8988T (cell line): ENCODE measurements at places on chromosomes 6 and 20.

GRCh38 chr6:35477028-35477427 lies 8.8 kb downstream of the RPL10A start:
- DNase-seq, result no peak

GRCh38 chr20:9160331-9160730 lies 91.4 kb downstream of the PLCB4 start:
- no peak for DNase-seq

- DNase-seq, result no peak
These were observed 224.0 kb upstream of the GMDS start for GRCh38 chr6:2469428-2469827.

GRCh38 chr6:143400258-143401067 lies 50.0 kb downstream of the ADAT2 start:
- no peak for DNase-seq

DNA sequence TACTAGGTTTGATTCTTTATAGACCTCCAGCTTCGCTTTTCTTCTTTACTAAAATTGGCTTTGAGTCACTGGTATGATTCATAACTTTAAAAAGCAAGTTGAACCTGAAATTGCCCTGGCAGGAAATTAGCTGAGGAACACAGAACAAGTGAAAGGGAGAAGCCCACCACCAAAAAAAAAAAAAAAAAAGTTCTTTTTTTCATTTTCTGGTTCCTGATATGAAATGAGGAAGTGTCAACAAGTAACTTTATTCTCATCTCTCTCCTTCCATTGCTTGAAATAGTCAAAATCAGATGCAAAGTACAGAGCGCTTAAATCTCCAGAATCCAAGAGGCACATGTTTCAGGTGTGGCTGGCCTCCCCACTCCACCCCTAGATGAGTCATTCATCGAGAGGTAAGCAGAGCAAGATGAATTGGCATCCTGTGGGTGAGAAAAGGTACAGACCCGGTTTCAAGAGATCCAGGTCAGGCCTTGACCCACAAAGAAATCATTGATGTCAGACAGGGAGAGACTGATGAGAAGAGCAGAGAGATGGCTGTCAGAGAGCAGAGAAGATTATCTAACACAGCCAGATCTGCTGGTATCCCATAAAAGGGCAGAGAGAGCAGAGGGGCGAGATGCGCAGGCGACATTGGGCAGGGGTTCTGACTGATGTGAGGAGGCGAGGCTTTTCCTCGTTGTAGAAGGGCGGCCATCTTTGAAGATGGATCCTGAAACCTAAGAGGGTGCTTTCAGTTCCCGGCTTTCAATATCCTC lies 54.8 kb upstream of the MBOAT1 start:
- DNase-seq, result no peak

DNA sequence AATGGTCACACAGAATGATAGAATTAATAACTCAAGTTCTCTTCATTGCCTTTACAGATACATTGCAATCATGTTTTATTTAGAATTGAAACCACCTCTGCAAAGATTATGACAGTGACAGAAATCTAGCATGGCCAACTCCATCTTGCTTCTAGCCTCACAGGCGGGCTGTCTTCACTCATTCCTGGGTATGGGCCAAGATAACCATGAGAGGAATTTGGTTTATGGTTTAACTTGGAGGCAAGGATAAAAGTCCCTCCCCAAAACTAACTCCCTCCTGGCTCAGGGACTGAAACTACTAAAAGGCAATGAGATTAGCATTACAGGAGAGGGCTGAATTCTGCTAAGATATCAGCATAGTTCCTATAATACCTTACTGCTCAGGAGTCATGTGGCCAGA lies 95.2 kb upstream of the CST7 start:
- no peak for DNase-seq

DNA sequence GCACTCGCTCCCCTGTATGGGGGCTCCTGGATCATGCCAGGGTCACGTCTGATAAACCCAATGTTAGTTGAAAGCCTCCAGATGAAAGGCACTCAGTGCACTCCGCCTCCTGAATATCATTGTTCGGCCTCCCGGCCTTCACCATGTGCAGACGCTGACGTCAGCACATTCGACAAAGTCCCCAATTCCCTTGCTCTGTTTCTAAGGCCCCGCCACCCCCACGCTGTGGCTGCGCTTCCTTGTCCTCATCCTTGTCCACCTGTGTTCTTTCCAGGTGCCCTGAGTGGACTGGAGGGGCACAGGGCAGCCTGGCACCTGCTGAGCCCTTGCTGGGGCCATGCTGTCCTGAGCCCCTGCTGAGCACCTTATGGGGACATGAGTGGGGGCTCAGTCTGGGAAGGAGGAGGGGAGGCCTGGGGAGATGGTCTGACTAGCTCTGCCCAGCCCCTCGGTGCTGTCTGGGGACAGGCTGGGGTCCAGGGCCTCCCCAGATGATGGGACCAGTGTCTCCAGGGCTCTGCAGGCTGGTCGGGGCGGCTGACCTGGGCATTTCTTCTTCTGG lies 9.8 kb upstream of the BHLHE23 start:
- no peak for DNase-seq

GRCh38 chr20:47862574-47863240 lies 77.4 kb upstream of the SULF2 start:
- no peak for DNase-seq

DNA sequence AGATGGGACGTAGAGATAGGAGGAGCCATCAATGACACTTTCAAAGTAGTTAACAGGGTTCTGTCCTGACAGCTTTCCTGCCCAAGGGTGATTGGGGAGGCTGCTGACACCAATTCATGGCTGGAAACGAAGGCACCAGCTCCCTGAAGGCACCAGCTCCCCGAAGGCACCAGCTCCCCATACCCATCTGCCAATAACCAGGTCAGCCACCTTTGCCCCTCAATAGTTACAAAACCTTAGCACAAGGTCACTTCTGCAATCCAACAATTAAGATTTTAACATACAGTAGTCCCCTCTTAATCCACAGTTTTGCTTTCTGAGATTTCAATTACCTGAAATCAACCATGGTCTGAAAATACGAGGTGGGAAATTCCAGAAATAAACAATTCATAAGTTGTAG lies 51.7 kb downstream of the ELOVL5 start:
- no peak for DNase-seq

DNA sequence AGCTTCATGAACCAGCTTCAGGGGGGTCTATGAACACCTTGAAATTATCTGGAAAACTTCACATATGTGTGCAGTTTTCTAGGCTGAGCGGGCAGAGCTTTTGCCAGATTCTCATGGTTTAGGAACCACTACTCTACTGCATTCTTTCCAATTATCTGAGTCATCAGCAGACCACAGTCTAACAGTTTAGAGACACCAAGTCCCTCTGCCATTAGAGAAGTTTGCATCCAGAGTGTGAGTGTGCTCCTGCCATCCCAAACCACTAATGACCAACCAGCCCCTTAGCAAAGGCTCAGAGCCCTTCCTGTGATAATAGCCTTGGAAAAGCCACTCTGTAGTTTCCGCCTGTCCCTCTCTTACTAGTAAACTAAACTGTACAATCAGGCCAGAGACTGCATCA lies 96.8 kb downstream of the PHACTR1 start:
- DNase-seq, result no peak

- DNase-seq, result peak; percentile 45
These were observed 27.2 kb downstream of the UBE2V1 start for GRCh38 chr20:50085481-50086365.

GRCh38 chr6:23202207-23202606 lies 632.8 kb downstream of the HDGFL1 start:
- DNase-seq, result no peak

DNA sequence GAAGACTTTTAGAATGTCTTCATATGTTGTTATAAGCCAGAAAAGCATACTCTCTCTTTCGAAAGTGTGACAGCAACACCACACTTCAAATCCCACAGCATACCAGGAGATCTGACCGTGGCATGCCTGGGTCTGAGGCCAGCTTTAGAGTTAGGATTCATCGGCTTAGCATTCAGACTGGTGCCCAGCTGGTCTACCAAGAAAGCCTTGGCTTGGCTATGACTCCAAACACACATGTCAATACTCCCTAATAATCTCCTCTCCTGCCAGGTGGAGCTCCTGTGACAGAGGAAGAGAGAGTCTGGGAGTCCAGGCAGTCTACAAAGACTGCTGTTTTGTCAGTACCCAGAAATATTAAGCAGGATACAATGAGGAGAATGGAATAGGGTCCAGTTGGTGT lies 77.1 kb upstream of the MAN1A1 start:
- no peak for DNase-seq

- DNase-seq, result no peak
These were observed 22.7 kb downstream of the SLC12A5 start for GRCh38 chr20:46051556-46052308.

- no peak for DNase-seq
These were observed 97.6 kb upstream of the HDGFL1 start for GRCh38 chr6:22471746-22472145.

DNA sequence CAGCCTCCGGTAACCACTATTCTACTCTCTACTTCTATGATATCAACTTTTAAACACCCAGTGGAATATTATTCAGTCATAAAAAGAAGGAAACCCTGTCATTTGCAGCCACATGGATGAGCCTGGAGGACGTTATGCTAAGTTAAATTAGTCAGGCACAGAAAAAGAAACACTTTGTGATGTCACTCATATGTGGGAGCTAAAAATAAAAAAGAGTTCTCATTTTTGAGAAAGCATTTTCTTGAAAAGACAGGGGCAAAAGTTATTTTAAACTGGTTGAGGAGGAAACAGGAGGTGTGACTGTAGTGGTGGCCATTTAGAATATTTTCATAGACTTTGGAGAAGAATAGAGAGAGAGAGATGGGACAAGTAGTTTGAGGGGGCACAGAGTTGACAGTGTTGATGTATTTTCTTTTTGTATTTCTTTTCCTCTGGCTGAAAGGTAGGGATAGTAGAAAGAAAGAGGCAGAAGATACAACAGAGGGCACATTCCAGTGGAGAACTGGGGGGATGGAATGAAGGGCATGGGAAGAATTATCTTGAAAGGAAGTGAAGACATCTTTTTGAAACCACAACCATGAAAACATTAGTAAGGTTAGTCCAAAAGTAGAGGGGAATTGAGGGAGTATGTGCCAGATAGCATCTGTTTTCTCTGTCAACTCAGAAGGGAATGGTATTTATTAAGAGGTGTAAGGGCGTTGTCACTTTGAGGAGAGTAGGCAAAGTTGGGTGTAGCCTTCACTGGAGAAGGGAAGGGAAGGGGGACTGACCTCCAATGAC lies 181.3 kb upstream of the GMDS start:
- no peak for DNase-seq

- no peak for DNase-seq
These were observed 35.6 kb downstream of the DZANK1 start for GRCh38 chr20:18431206-18431605.

GRCh38 chr6:108222504-108222903 lies 38.3 kb downstream of the SNX3 start:
- DNase-seq, result no peak

DNA sequence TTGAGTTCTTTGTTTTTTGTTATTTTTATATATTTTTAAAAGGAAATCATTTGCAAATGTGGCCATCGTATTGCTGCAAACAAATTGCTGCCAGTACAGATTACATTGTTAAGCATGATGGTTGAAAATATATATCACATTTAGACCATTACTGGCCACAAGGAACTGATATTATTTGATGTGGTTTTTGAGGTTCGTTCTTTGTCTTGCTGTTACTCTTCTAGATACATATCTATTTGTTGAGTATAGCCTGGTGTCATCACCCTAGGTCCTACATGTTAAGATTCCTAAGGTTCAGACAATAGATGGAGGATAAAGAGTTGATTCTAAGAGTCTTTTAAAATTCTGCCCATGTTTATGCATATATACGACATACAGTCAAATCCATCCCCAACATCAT lies 306.0 kb downstream of the FARS2 start:
- DNase-seq, result no peak

- DNase-seq, result no peak
These were observed 121.3 kb upstream of the PHACTR1 start for GRCh38 chr6:12595161-12595811.

DNA sequence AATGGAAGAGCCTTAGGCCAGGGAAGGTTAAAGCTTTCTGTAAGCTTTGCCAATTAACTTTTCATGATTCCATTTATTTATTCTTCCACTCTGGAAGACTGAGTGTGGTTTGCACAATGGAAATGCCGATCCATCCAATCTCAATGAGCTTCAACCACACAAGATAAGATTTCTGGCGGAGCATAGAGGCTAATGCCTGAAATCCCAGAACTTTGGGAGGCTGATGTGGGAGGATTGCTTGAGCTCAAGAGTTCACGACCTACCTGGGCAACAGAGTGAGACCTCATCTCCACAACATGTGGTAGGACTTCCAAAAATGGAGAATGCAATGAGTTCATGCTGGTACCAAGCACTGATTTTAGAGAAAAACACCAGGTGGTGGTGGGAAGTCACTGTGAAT lies 6.2 kb downstream of the ENPP1 start:
- DNase-seq, result no peak

- DNase-seq, result no peak
These were observed 9.3 kb downstream of the IP6K3 start for GRCh38 chr6:33737267-33738026.

- no peak for DNase-seq
These were observed 19.9 kb downstream of the NRN1 start for GRCh38 chr6:5986861-5987260.

- DNase-seq, result no peak
These were observed 38.0 kb downstream of the XRN2 start for GRCh38 chr20:21340991-21341697.

- DNase-seq, result no peak
These were observed 67.9 kb downstream of the GMPR start for GRCh38 chr6:16306334-16306733.

GRCh38 chr20:62171245-62171644 lies 11.6 kb upstream of the MTG2 start:
- DNase-seq, result no peak

GRCh38 chr20:2245637-2246036 lies 50.2 kb upstream of the TGM3 start:
- no peak for DNase-seq

DNA sequence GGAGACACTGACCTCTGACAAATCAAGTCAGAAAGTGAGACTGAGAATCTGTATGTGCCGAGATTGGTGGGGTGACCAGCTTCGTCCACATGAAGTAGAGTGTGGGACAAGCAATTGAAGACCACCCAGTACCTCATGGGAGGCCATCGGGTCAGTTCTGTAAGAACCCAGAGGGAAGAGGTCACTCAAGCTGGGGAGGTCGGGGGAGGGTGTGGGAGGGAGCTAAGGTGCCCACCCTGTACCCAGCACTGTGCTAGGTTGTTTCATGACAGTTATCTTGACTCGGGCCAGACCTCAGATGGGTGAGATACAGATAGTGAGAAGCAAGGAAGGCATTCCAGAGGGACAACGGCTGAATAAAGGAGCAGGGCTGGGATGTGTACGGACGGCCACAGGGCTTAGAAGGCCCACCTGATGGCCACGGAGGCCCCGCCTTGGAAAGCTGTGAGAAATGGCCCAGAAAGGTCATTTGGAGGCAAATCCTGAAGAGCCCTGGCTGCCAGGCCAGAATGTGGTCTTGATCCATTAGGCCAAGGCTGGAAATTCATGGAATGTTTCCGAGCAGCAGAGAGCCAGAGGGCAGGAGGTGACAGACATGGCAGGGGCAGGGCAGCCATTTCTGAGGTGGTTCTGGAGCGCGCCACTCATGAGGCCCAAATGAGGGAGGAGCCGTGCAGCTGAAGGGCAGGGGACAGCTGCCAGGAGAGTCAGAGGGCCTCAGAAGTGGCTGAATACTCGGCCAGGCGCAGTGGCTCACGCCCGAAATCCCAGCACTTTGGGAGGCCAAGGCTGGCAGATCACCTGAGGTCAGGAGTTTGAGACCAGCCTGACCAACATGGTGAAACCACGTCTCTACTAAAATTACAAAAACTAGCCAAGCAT lies 7.7 kb downstream of the MMP24OS start:
- no peak for DNase-seq
